Stimulated activated CD4-positive, alpha-beta T cell treated with anti-CD3 and anti-CD28 coated beads, Interleukin-2, amount 100 ng/mL, for 48 hours (primary cell): ENCODE measurements at places on chromosomes 1 and 21.

GRCh38 chr1:154843636-154844296, 26.3 kb downstream of the KCNN3 start:
- no peak for DNase-seq

DNA sequence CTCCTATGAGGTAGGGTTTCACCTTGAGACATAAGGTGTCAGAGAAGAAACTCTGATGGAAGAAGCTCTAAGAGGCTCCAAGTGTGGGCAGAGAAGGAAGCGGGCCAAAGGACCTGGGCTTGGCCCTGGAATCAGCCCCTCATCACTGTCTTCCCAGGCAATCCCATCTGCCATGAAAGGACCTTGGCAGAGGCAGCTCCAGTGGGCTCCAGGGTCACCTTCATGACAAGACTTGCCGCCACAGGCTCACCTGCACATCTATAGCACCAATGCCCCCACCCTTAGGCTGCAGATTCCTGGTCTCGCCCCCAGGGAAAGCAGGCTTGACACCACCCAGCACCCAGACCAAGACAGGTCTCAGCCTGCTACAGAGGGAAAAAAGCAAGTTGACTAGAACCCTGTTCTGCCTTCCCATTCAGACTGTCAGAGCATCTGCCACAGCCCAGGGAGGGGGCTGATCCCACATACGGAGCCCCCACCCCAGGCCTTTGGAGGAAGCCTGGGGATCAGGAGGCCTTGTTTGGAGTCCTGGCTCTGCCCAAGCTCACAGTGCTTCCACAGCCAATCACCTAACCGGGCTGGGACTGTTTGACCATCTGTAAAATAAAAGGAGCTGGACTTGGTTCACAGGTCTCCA, 490 bp upstream of the FAM110D start:
- no peak for DNase-seq

- no peak for DNase-seq
These were observed 29.7 kb upstream of the PLCH2 start for GRCh38 chr1:2446394-2446793.

DNA sequence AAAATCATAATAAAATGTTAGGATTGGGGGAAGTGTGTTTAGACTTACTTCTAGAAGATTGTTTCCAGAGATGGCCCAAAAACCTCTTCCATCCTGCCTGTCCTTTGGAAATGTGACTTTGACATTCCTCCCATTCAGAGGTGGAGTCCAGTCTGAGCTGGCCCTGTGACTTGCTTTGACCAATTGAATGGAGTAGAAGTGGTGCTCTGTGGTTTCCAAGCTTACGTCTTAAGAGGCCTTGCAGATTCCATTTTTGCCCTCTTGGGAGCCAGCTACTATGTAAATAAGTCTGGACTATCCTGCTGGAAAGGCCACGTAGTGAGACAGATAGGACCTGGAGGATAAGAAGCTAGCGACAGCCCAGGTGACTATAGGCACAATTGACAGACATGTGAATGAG, 1.3 kb upstream of the NT5C1A start:
- no peak for DNase-seq

DNA sequence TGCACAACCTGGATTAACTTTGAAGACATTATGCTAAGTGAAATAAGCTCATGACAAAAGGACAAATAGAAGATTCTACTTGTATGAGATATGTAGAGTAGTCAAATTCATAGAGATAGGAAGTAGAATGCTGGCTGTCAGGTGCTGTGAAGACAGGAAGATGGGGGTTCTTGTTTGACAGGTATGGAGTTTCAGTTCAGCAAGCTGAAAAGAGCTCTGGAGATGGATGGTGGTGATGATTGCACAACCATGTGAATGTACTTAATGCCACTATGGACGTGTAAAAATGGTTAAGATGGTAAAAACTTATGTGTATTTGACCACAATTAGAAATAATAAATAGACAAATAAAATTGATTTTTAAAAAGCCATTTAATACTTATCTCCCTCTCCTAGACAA, 169.8 kb upstream of the DUSP10 start:
- no peak for DNase-seq

- no peak for DNase-seq
These were observed 4.4 kb downstream of the ST3GAL3 start for GRCh38 chr1:43711524-43712386.

DNA sequence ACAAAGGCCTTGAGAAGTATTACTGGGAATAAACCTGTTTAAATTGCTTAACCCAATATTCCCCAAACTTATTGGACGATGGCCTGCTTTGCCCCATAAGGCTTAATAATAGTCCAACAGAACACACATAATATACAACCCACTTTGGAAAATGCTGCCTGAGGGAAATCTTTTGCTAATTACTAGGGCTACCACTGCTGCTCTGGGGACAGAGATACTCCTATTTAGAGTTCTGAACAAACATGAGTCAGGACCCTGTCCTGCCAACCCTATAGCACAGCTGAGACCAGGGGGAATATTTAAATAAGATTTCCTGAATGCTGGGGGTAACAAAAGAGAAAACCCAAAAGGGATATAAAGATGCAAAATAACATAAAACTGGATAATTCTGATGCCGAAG, 139.1 kb downstream of the BRINP2 start:
- DNase-seq: no peak

DNA sequence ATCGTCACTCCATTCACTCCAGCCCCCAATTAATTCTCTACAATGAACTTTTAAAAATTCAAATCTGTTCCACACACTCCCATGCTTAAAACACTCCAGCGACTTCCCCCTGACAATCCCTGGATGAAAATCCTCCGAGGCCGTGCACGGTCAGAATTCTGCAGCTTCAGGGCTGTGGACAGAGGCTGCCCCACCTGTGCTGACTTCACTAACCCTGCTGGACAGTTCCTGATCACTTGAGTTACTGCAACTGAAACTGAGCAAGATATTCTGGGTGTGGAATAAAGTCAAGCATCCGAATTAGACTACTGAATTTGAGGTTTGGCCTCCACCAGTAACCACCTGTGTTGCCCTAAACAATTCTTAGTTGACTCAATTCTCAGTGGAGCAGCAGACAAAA, 1.0 kb upstream of the JAK1 start:
- no peak for DNase-seq

DNA sequence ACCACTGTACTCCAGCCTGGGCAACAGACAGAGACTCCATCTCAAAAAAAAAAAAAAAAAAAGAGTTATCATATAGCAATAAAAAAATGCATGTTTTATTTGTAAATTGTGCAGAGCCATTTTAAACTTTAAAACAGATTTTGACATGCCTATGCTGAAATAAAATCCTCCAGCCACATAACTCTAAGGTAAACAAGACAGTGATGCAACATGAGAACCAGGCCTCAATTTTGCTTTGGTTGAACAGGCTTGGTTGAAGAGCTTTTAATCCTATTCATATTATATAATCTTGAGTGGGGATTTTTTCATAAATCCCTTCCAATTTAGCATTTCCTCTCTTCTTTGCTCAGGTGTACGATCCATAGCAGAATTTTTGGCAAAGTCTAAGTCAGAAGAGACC, 26.1 kb downstream of the ARMH1 start:
- DNase-seq: no peak
